ENCODE measurements at places on chromosomes 7 and 10.

DNA sequence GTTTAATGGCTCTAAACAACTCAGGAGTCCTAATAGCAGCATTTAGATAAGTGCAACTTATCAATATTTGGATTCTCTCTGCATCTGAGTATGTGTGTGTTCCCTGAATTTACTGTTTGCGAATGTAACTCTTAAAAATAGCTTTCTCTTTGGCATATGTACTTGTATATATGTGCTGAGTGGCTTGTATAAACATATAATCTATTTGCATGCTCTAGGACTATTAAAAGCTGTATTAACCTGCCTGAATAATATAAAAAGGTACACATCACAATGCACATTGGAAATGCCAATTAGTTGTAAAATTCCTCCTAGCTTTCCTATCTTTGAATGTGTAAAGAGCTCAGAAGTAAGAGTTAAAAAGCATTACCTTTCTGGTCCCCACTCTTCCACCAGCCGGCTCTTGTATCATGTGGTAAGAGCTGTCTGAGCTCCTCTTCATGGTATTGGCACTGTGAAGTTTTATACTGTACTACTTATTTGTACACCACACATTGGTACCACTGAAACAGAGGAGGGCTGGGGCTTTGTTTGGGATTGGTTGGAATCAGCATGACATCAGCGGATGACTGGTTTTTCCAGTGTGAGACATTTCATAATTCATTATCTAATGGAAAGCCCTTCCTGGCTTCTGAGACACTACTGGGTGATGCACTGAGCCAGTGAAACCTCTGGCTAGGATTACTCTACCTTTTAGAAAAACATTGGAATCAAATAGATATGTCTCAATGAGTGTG lies at the start of gene INHBA:
Gene INHBA (minus strand): TSS at position 456 of the 737 bp plus-strand sequence. CDS start 2,716 bp downstream, outside the sequence.
- peak; percentile 95 for DNase-seq

DNA sequence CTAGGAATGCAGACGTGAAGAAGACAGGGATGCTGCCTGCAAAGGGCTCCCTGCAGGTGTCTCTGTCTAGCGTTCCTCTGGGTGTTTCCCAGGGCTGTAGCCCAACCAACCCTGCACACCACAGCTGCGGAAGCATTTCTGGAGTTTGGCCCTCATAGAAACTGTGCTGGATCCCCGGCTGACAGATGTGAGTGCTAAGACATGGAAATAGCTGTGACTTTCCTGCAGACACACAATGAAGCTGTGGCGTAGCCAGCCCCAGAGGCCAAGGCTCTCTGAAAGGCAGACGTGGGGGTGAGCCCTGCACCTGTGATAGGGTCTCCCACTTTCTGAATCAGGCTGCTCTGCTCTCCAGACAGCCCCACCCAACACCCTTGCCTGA lies 44.8 kb downstream of the ADCYAP1R1 start:
- no peak for DNase-seq

- no peak for DNase-seq
These were observed 46.8 kb downstream of the KCNH2 start for GRCh38 chr7:150931199-150931869.

GRCh38 chr10:97821308-97822038 lies 28.2 kb upstream of the GOLGA7B start:
- no peak for DNase-seq

GRCh38 chr10:13857451-13857850 lies 270.7 kb downstream of the PRPF18 start:
- no peak for DNase-seq

GRCh38 chr7:55170335-55171069 lies 151.7 kb downstream of the EGFR start:
- no peak for DNase-seq

GRCh38 chr10:117355072-117355471 lies 20.2 kb downstream of the PDZD8 start:
- DNase-seq = no peak

GRCh38 chr7:117612637-117613036 lies 132.8 kb downstream of the CFTR start:
- DNase-seq = no peak

- no peak for DNase-seq
These were observed 9.1 kb downstream of the CREB3L2 start for GRCh38 chr7:137992550-137993394.

GRCh38 chr7:7223250-7223649 lies 40.9 kb downstream of the C1GALT1 start:
- DNase-seq = no peak

GRCh38 chr7:100400656-100401055 lies 27.4 kb downstream of the PILRA start:
- no peak for DNase-seq

DNA sequence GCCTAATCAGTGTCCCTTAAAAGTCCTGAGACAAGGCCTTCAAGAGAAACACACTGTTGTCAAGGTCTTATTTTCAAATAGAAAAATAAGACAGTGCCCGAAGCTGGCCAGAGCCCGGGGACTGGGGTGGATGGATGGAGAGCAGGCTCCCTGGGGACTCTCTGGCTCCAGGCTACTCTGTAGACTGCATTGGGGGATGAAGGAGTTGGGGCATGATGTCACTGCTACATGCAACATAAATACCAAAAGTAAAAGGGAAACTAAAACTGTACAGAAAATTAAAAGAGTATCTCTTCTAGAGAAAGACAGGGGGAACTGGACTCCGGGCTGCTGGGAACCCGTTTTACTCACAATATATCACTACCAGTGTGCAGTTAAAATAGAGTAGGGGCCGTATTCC lies 629.8 kb downstream of the KCNMA1 start:
- DNase-seq = no peak

GRCh38 chr7:141624763-141625162 lies 73.6 kb downstream of the AGK start:
- no peak for DNase-seq

GRCh38 chr7:35254496-35255442 lies 869 bp upstream of the TBX20 start:
- no peak for DNase-seq

DNA sequence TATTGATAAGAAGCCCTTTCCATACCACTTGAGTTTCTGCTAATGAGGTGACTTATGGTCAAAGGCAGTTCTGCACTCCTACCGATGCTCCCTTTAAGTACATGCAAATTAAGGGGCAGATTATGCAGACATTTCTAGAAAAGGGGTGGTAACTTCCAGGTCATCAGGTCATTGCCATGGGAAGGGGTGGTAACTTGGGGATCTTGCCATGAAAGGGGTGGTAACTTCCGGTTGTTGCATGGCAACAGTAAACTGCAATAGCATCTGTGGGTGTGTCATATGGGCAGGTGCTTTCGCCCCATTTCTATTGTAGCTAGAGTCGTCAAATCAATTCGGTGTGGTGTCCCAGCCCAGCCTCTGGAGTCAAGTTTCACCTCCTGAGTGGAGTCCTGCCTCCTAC lies 150.9 kb downstream of the UBE2H start:
- DNase-seq = no peak

DNA sequence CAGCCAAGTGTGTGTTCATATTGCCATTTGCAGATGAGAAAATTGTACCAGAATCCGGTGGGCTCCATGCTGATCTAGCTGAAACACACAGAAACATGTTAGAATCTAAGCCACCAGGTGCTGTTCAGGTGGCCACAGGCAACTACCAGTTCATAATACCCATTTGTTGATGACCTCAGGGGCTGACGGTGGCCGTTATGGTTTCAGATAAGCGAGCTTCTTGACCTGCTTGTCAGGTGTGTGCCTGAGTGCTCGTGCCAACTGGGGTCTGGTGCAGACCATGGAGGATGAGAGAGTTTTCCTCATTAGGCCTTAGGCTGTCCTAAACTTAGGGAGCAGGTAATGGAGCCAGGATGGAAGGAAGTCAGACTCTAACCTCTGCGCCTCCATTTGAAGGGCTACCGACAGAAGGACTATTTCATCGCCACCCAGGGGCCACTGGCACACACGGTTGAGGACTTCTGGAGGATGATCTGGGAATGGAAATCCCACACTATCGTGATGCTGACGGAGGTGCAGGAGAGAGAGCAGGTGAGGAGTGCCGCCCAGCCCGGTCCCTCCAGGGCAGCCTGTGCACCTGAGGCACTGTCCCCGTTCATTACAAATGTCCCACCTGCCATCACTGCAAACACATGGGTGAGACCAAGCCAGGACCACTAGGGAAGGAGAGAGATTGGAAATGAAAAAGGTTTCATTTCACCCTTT lies 53.1 kb downstream of the MKI67 start:
- no peak for DNase-seq

DNA sequence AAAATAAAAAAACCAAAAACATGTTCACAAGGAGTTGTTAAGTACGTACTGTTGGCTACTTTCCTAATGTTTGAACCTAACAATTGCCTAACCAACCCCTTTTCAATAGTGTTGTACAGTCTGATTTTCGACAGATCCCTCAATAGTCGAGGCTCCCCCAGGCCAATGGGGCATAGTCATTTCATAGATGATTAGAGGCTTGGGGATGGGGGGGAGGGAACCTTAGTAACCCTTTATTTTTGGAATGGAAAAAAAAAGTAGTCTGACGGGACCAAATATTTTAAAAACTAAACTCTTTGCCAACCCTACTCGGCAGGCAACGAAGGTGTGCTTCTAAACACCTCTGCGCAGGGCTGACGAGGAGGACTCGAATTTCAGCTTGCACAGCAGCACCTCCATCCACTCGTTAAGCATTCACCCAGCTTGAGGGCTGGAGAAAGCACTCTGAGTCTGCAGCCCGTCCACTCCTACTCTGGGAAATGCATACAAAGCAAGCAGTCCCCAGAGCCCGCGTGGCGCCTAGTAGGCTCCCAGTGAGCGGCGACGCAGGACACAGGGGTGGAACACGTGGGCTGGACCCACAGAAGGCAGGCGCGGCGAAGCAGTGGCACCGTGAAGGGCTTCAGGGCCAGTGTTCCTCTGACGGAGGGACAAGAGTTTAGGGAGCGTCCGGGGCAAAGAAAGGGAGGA lies 899 bp downstream of the PUS7 start:
- DNase-seq = no peak

DNA sequence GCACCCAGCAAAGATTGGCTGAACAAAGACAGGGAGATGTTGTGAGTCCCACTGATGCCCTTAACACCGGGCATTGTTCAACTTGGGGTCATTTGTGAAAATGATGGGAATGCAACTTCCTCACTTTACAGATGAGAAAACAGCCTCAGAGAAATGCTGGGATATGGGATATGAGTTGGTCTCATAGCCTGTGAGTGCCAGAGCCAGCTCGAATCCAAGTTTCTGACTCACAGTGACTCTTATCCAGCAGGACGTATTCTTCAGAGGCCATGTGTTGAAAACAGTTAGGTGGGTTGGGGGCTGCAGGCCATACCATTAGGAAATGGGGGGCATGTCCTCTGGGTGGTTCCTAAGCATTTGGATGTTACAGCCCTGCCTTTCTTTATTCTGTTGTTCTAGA lies 45.2 kb downstream of the KIAA1217 start:
- DNase-seq = no peak

All from AG04449 (cell line).